ENCODE measurements at places on chromosomes 5 and 9.
A peak's percentile ranks its signal among the peaks of the same experiment; 100 is the strongest.

DNA sequence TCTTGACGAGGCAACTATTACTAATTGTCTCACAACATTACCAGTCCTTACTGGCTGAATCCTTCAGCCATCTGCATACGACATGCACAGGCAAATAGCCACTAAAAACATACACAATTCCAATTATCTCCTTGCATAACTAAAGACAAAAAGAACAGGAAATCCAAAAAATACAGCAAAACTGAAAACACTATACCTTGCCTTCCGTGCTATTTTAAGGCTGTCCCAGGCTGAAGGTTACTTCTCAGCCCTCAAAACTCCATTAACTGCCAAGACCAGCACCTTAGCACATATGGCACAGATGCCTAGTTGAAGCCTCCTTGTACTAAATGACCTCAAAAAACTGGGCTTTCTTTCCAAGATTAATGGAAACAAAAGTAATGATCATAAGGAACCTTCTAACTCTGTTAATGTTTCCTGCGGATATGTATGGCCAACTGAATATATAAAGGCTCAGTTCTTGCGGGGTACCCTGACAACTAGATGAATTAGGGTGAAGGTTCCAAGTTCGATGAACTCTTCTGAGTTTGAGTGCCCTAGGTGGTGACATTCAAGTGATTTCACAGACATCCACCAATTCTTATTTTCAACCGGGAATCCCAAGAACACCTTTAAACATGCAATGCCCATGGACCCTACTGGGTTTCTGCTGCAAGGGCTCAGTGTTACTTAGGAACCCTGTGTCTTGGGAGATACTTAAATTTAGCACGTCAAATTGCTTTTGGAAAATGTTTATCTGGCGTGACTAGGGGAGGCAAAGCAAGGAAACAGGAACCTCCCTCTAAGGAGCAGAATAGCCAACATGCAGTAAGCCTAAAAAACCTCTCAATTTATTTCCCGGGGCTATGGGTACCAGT lies 455.3 kb downstream of the RAB3C start:
- no peak for DNase-seq

GRCh38 chr5:112276991-112277390 lies 142.1 kb downstream of the EPB41L4A start:
- peak; percentile 85 for DNase-seq

DNA sequence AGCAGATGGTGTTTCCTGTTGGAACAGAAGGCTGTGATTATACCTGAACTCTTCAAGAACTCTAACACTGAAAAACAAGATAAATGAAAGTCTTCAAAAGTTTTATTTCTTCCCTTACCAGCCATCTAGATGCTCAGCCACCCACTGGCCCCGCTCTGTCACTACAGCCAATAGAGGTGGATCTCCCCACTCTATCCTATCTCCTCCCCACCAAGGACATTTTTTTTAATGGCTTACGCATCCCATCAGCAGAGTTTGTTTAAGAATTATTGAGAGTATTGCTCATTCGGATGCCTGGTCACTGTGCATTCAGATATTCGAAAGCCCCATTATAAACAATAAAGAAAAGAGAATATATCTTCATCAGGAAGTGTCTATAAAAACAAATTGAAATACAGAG lies 159.4 kb downstream of the RASEF start:
- DNase-seq: no peak

DNA sequence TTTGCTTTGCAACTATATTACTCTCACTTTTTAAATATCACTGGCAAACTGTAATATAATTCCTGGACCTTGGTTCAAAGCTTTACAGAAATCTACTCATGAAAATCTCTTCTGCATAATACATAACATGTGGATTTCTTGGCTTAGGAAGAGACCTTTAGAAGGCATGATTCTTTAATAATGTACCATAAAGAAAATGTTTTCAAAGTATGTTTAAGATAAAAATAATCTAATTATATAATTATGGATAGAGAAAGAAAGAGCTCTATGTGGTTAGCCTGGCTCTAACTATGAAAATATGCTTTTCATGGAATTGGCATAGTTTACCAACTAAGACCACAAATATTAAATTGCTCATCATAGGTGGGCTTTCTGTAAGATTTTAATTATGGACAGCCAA lies 817.8 kb downstream of the TLE1 start:
- no peak for DNase-seq

DNA sequence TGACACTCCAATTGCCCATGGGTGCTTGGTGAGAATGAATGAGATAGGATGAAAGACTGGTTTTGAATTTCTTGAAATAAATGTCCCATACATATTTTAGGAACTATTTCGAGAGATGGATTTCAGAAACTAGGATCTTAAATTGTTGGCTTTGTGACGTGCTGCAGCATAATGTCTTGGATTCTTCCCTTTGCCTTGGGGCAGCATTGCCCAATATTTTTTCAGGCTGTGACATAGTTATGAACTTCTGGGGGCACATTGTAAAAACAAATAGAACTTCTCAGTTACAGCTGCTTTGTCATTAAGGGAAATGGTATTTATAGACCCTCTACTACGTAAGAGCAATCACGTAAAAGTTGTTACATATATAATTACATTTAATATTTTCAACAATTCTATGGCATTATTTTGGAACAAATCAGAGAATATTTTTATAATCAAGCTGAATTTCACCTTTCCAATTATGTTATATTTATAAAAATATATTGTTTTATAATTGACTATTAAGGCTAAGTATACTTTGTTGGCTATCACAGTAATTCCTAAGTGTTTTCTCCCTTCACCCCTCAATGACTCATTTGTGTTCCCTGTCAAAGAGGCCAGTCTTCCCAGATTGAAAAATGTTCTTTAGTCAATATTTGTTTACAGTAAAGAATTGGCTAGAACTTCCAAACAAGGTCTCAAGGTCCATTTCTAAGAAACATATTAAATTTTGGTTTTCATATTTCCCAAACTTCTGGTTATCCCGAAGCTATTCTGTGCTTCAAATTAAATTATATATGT lies 1388.3 kb upstream of the ACO1 start:
- no peak for DNase-seq

- DNase-seq: no peak
Measured at GRCh38 chr9:69332067-69332685, 7.2 kb downstream of the ENTREP1 start.

DNA sequence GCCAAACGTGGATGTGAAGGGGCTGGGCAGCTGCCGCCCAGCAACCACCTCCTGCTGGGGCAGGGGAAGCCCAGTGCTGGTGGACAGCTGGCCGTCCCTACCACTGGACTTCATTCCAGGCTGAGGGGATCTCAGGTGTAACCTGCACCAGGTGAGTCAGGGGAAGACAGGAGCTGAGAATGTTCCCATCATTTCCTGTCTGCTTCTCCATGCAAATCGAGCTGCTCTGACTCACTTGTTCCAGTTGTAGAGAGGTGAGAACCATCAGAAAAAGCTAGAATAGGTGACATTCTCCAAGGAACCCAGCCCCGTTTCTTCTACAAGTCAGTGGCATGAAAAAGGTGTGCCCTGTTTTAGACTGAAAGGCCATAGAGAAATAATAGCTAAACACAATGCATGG lies 21.8 kb upstream of the BARX1 start:
- no peak for DNase-seq

DNA sequence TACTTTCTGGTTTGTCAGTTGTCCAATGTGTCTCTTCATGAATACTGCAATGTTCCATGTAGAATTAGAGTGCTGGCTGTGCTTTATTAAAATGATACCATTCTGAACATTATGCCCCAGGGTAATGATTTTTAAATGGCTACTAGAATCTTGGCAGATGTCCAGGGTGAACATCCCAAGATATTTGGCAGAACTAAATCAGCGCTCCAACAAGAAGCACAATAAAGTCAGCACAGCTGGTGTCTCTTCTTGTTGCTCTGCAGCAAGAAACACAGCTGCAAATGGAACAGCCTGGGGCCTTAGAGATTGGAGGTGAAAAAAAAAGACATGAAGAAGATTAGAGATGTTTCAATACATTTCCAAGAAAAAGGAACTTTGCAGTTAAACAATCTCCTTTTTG lies 248.3 kb downstream of the CDH18 start:
- peak; percentile 48 for DNase-seq

GRCh38 chr9:19513671-19514275 lies 105.0 kb downstream of the ACER2 start:
- DNase-seq: no peak

GRCh38 chr5:15620501-15620900 lies 120.5 kb downstream of the FBXL7 start:
- DNase-seq: no peak

DNA sequence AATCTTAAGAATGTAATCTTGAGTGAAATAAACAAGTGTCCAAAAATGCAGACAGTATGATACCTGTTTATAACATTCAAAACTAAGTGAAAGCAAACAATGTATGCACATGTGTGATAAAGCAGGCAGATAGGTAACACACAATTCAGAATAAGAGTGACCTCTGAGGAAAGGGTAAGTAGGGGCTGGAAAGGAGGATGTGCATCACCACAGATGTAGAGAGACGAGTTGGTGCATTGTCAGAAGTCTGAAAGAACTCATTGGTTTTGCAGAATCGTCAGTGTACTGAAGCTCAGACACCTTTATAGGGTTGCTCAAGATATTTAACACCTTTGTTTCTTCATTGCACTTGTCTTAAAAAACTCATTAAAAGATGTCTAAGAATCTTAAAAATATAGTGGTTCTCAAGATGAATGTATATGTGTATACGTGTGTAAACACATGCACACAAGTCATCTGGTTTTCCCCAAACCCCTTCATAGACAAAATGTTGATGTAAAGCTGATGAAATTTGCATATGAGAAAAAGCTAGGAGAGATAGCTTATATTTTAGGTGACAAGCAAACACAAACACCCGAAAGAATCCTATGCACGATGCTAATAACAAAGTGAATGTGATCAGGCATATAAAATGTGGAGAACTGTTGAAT lies 197.6 kb upstream of the MEF2C start:
- DNase-seq: no peak

DNA sequence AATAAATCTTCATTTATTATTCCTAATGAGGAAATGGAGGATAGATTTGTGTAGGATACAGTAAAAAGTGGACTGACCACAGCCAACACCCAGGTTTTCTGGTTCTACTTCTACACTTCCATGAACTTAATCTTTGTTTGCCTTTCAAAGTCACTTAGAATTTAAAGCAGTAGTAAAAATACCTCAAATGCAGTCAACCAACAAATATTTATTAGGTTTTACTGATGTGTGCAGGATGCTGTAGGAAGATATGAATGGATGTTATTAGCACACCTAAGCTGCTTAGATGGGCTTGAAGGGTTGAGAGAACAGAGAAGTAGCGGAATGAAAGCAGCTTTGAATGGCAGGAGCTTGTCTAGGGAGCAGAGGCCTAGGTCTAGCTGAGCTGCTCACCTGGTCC lies 201.1 kb downstream of the PALM2AKAP2 start:
- DNase-seq: no peak

- DNase-seq: no peak
Measured at GRCh38 chr9:117121316-117121715, 293.5 kb downstream of the ASTN2 start.

GRCh38 chr9:91898451-91899218 lies 51.4 kb downstream of the ROR2 start:
- DNase-seq: peak; percentile 6

GRCh38 chr9:4725706-4726442 lies 15.1 kb downstream of the AK3 start:
- no peak for DNase-seq

- DNase-seq: no peak
Measured at GRCh38 chr5:169185626-169186025, 115.3 kb downstream of the SLIT3 start.

- DNase-seq: no peak
Measured at GRCh38 chr5:113119246-113119924, 142.8 kb downstream of the DCP2 start.

DNA sequence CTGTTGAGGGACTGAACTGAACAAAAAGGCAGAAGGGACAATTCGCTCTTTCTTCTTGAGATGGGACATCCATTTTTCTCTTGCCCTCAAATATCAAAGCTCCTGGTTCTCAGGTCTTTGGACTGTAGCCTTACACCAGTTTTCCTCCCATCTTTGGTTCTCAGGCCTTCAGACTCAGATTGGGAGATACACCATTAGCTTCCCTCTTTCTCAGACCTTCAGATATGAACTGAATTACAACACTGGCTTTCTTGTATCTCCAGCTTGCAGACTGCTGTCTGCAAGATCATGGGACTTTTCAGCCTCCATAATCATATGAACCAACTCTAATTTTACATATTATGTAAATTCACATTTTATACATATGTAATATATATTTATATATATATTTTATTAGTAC lies 12.6 kb upstream of the CCNG1 start:
- DNase-seq: no peak

GRCh38 chr5:565782-566440 lies 41.7 kb upstream of the SLC9A3 start:
- no peak for DNase-seq

GRCh38 chr5:71972777-71973473 lies 134.3 kb upstream of the MAP1B start:
- no peak for DNase-seq

DNA sequence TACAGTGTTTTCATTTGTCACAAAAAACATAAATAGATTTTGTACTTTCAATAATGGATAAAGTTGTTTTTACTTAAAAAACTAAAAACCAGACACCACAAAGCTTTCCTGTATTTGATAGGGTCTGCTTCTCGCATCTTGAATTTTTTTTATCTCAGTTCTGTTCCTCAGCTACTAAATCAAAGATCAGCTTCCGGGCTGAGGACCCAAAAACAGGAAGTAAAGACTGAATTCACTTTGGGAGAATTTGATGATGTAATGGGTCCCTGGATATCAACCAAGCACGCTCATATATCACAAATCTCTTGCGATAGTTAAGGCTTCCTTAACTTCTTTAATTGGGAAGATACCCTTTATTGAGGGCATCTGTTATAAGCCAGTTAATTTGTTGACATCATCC lies 24.1 kb downstream of the ITK start:
- no peak for DNase-seq

GRCh38 chr9:30349526-30350513 lies 2034.6 kb upstream of the ACO1 start:
- no peak for DNase-seq

GRCh38 chr5:65391591-65391990 lies 90.1 kb downstream of the ADAMTS6 start:
- no peak for DNase-seq

All from NCI-H524 (cell line).